Activated CD4-positive, alpha-beta T cell treated with anti-CD3 and anti-CD28 coated beads for 4 hours (primary cell): ENCODE measurements at places on chromosomes 3 and 15.

GRCh38 chr15:82129761-82130160 lies 83.9 kb upstream of the MEX3B start:
- DNase-seq: no peak

DNA sequence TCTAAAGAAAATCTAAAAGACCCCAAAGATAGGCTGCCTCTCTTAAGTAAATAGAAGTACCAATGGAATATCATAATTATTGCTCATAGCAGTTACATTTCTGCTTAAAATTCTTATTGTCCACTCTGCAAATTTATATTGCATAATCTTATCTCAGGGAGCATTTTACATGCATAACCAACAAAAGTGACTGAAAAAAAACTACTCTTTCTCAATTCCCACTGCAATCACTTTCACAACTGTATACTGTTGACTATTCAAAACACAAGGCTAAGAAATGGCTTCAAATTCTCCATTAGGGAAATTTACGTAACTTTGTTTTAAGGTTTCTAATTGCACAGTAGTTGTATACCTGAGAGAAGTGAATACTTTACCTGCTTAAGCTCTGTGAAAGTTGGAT lies 56.3 kb downstream of the HMG20A start:
- DNase-seq: no peak

- no peak for DNase-seq
Measured at GRCh38 chr3:86109434-86109833, 881.5 kb downstream of the VGLL3 start.

DNA sequence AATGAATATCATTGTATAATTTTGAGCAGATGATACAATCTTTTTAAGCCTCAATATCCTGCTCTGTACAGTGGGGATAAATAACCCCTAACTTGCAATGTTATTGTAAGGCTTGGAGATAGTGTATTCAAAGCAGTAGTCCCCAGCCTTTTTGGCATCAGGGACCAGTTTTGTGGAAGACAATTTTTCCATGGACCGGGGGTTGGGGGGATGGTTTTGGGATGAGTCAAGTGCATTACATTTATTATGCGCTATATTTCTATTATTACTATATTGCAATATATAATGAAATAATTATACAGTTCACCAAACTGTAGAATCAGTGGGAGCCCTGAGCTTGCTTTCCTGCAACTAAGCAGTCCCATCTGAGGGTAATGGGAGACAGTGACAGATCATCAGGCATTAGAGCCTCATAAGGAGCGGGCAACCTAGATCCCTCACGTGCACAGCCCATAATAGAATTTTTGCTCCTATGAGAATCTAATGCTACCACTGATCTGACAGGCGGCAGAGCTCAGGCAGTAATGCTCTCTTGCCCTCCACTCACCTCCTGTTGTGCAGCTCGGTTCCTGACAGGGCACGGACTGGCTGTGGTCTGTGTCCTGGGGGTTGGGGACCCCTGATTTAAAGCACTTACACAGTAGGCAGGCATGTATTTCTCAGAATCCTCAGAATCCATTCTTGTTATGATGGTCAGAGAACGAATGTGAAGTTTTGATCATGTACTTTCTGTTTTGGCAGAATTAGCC lies 102.2 kb downstream of the PTPRG start:
- DNase-seq: no peak

- DNase-seq: no peak
Measured at GRCh38 chr3:193872265-193872753, 263.6 kb upstream of the HES1 start.

- no peak for DNase-seq
Measured at GRCh38 chr3:156140001-156140595, 19.7 kb downstream of the KCNAB1 start.

GRCh38 chr15:44101944-44102343 lies 93.1 kb downstream of the FRMD5 start:
- no peak for DNase-seq

DNA sequence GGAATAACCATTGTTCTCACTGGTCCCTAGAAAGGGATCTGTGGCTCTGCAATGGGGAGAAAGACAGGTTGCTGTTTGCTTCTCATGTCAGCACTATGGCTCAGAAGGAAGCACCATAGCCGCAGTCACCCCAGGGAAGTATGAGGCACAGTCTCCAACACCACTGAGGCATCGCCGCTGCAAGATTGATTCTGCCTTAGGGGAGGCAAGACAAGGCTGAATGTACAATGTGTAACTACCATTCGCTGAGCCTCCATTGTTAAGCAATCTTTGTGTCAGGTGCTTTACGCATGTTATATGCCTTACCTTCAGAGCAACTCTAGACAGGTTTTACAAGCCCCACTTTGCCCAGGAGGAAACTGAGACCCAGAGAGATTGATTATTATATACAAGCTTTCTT lies 100.7 kb upstream of the KCNMB2 start:
- no peak for DNase-seq

GRCh38 chr15:72155003-72155621 lies 36.9 kb downstream of the SENP8 start:
- no peak for DNase-seq

DNA sequence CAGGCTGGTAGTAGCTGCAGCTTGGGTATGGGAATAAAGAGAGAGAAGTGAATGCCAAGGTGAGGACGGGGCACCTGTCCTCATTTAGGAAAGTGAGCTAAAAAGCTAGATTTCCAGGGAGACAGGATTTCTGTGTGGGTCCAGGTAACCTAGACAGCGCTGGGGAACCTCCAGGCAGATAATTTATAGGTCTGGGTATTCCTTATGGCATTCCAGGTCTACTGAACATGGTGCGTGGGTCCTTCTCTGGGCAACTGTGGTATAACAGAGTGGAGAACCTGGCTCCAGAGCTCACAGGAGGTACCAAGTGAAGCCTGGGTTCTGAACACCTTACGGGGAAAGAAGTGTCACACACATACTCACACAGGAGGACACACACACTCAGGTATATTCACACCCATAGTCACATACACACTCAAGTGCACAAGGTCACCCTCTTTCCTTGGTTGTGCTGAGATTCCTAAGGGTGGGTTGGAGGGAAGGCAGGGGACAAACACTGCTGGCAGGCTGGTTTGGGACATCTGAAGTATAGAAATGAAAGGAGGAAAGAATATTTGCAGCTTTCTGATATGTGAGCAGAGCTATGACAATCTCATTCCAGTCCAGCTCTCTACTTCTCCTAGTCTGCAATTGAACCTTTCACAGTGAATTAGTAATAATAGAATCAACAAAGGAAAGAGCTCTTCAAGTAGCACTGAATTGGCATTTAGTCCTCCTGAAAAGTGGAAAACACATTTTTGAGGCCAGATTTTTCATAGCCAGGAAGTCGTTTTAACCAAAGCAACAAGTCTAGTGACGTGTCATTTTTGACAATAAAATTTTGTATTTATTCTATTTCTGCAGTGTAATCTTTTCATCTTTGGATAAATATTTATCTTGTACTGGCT lies 37.4 kb upstream of the ITGA11 start:
- no peak for DNase-seq

DNA sequence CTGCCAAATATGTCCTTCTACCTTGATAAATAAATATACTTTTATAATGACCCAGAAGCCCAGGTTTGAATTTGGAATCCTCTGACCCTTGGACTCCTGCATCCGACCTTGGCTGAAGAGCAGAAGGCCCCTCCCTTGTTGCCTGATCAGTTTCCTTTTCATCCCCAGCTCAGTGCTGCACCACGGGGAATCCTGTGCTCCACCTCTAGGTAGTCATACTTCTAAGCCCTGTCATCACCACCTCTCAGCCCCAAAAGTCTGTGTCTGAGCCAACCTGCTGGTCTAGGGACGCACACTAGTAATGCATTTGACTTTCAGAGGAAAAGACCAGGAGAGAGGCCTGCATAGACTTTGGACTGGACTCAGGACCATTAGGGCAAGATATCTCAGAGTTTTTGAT lies 310.6 kb downstream of the NLGN1 start:
- DNase-seq: no peak

- DNase-seq: no peak
Measured at GRCh38 chr3:184040010-184040409, 8.5 kb downstream of the HTR3D start.

- DNase-seq: no peak
Measured at GRCh38 chr3:122260206-122260605, 64.8 kb upstream of the CSTA start.

- DNase-seq: no peak
Measured at GRCh38 chr15:78684657-78685056, 43.6 kb upstream of the CHRNB4 start.

DNA sequence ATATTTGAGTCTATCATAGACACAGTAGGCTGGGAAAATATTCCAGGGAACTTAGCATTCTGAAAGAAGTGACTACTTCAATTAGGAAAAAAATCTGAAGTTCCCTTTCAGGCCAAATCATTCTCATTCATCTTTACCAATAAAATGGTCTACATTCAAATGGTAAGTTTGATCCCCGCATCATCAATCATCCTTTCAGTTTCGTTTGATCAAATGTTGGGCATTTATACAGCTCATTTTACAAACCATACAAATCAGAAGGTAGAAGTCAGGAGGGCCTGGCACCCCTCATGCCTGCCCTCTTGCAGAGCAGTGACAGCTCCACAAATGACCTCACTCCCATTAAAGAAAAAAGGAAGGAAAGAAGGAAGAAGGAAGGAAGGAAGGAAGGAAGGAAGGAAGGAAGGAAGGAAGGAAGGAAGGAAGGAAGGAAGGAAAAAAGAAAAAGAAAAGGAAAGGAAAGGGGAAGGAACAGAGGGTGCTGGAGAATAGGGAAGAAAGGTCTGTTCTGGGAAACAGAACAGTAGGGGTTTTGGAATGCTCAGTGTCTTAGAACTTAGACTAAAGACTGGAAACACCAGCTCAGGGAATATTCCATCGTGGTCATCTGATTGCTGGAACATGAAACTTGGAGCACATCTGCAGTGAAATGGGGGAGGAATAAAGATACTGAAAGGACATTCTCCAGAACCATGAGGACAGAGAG lies 86.1 kb downstream of the XXYLT1 start:
- no peak for DNase-seq

DNA sequence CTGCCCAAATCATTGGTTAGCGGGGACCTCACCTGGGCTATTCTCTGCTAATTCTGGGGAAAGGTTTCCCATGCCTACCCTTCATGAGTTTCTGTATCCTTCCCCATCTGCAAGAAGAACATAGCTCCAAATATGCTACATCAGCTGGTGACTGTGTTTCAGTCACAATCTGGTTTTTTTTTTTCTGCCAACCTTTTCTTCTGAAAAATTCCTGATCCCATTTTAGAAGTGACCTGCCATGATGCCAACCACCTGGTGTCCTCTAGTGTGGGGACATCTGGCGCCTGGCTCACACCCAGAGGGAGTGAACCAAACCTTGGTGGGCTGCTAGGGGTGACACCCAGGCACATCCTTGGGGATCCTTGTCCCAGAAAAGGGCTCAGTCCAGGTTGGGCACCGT lies 76.1 kb downstream of the CHRD start:
- no peak for DNase-seq

DNA sequence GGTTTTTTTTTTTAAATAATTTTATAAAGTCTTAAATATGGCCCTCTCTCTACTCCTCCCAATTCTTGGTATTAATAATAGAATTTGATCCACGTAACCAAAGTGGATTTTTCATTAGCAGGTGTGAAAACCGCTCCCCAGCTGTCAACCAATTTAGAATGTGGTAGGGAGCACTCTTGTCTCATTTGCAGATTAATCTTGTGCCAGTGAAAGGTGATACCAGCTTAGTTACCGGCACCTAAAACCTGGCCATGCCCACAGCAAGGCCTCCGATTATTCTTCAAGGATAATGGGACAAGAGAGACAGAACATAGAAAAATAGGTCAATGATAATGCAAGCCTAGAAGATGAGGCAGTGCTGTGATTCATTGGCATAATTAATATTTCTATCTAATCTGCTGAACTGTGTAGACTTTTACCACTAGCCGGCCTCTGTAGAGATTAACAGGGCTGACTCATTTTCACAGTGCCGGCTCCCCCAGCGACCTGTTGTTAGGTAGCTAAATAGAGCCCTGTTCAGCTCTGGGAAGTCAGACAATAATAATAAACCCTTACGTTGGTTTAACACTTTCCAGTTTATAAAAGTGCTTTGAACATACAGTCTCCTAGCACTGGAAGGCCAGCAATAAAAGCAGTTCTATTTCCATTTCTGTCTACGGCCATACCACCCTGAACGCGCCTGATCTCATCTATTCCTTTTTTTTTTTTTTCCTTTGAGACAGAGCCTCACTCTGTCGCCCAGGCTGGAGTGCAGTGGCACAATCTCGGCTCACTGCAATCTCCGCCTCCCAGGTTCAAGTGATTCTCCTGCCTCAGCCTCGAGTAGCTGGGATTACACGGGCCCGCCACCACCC lies 102.9 kb downstream of the SHQ1 start:
- DNase-seq: no peak

- DNase-seq: no peak
Measured at GRCh38 chr15:66131200-66131599, 122.3 kb downstream of the MEGF11 start.

DNA sequence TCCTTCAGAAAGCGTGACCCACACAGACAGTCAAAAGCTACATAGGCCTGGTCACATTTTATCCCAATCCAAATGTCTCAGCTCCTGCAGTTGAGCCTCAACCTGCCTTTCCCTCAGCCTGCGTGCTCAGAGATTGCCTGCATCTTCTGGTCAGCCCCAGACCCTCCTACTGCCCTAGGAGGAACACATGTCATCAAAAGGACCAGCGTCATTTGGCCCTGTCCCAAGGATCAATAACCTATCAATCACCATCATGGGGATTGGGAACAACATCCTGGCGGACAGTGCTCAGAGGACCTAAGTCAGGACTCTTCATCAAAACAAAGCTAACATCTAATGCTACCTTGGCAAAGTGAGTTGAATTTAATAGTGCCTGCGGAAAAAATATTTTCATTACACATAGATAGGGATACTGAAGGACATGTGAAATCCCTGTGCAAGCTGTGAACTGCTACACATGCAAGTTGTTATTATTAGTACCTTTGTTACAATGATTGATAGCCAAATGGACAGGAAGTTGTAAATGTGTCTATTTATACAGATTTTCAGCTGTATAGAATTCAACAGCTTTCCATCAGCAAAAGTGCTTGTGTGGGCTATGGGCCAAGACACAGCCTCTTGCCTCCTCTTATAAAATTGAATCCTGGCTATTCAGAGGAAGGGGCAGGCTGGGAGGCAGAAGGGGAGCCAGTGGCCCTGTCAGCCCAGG lies 47.7 kb downstream of the UMPS start:
- no peak for DNase-seq

GRCh38 chr3:178583963-178584575 lies 47.8 kb downstream of the KCNMB2 start:
- DNase-seq: no peak

DNA sequence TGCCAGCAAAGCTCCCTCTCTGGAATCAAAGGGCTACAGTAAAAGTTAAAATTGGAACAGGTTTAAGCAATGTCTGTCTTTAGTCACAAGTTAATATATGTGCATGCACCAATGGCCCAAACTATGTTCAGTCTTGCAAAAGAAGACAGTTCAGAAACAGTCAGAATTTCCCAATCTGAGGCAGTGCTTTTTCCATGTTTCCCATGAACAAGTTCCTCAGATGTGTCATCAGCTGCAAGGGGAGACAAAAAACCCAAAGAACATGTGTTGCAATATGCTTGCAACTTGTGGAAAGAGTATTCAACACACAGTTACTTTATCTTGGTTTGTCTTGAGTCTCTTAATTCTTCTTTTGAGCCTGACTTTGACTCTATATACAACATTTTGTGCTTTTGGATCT lies 148.4 kb downstream of the USP13 start:
- no peak for DNase-seq
